ENCODE measurements at places on chromosomes 4 and X.

GRCh38 chrX:68985135-68985755 lies 156.4 kb downstream of the EFNB1 start:
- DNase-seq: no peak

- DNase-seq: no peak
Observed at GRCh38 chr4:148955564-148956297, 513.5 kb upstream of the NR3C2 start.

DNA sequence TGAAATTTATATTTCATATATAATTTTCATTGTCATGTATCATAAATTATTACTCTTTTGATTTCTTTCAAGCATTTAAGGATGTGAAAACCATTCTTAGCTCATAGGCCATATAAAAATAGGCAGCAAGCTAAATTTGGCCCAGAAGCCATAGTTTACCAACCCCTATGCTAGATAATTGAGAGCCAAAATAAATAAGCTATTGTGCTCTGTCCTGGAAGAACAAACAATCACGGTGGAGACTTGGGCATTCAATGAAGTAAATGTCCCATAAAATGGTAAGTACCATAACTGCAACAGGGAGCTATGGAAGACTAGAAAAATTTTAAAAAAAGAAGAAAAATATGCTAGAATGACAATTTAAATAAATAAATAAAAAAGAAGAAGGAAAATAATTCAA lies 60.9 kb upstream of the PACRGL start:
- no peak for DNase-seq

- no peak for DNase-seq
Observed at GRCh38 chr4:48224606-48225005, 45.0 kb downstream of the TEC start.

DNA sequence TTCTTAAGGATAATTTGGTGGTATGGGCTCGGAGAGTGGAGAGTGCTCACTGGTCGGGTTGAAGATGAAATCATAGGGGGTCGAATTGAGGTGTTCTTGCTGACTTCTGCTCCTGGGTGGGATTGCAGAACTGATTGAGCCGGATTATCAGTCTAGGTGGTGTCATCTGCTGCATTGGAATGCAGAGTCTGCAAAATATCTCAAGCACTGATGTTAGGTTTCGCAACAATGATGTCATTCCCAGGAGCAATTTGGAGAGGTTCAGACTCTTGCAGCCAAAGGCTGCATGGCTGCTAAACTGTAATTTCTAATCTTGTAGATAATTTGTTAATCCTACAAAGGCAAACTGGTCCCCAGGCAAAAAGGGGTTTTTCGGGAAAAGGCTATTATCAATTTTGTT lies 67.7 kb downstream of the RHOH start:
- no peak for DNase-seq

DNA sequence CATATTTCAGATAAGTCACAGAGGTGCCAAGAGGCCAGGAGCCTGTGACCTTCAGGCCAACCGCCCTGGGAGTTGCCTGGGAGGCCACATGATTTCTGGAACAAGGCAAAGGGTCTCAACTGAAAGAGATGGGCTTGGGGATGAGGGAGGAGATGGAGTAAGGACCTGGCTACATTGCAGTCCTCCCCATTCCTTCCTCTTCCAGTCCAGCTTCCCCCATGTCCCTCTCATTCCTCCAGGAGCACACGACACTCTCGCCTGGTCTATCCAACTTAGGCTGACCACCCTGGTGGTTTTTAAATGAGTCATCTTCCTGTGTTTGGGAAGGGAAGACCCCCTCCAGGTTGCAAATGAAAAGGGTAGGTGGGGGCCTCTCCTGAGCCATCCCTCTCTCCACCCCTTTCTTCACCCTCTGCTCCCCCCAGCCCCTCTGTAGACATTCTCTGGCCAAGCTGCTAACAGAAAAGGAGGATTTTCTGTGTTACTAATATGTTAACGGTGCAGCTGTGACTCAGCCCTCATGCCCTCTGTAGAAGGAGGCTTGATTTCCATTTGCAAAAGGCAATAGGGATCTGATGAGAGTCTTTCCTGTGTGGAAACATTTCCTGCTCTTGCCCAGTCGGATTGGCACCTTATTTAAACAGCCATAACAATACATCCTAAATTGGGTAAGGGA lies 79.2 kb downstream of the RTL5 start:
- no peak for DNase-seq

GRCh38 chrX:9851890-9852289 lies 65.7 kb downstream of the SHROOM2 start:
- no peak for DNase-seq

DNA sequence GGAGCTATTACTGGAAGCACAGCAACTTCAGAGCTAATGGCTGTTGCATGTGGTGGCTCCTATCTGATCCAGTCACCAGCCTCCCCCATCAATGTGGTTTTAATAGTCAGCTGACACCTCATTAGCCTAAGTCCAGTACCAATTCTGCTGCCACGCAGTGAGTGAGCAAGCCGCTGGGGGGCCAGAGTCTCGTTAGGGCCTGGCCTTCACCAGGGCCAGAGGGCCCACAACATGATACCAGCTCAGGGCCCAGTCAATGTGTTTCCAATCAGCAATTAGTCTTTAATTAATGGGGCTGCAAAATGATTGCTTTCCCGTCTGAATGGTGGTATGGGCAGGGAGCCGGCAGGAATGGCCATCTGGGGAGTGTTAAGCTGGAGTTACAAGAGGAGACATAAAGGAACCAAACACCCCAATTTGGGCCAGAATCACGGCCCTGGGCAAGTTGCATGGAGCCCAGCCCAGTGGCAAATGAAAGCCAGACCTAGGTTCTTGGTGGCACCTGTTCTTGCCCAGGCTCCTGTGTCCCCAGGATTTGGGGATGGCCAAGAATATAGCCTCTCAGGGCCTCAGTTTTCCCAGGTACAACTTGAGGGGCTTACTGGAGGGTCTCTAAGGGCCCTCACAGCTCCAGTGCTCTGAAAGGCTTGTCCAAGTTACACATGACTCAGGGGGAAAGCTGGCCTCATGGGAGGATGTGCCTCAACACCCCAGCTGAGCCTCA lies 119.2 kb downstream of the EFNB1 start:
- DNase-seq: no peak

- no peak for DNase-seq
Observed at GRCh38 chrX:21926116-21926515, 14.4 kb upstream of the SMS start.

DNA sequence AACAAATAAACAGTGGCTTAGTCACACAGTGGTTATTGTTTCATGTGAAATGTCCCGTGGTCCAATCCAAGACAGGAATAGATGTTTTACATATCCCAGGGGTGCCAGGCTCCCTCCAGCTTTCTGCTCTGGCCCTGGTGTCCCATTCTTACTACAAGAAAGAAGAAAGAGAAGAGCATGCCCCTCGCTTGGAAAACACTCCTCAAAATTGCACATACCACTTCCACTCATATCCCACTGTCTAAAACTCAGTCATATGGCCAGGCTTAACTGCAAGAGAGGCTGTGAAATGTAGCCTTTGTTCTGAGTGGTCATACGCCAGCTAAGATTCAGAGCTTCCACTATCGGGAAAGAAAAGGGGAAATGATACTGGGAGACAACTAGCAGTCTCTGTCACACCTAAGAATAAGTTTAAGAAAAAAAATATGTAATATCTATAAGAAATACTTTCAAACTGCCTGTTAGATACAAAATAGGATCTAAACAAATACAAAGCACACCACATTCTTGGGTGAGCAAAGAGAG lies 306.8 kb upstream of the FAM241A start:
- DNase-seq: no peak

GRCh38 chrX:42694260-42694815 lies 83.6 kb downstream of the PPP1R2C start:
- DNase-seq: no peak

DNA sequence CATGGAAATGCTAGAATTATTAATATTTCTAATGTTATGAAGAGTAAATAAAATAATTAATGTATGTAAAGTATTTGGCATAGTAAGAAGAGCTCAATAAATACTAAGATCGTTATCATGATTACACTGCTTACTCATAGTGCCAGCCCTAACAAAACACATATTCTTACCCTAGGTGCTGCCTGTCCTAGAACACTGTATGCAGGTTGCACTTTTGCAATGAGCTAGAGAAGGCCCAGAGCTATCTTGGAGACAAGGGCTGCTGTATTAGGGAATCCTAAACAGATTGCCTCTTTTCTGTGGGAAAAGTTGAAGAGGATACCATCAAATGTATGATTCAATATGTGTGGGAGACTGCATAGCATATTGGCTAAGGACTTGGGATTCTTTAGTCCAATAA lies 48.0 kb upstream of the TMEM164 start:
- no peak for DNase-seq

- no peak for DNase-seq
Observed at GRCh38 chr4:167177925-167178324, 56.4 kb downstream of the SPOCK3 start.

- DNase-seq: no peak
Observed at GRCh38 chr4:137125011-137125410, 407.3 kb downstream of the PCDH18 start.

DNA sequence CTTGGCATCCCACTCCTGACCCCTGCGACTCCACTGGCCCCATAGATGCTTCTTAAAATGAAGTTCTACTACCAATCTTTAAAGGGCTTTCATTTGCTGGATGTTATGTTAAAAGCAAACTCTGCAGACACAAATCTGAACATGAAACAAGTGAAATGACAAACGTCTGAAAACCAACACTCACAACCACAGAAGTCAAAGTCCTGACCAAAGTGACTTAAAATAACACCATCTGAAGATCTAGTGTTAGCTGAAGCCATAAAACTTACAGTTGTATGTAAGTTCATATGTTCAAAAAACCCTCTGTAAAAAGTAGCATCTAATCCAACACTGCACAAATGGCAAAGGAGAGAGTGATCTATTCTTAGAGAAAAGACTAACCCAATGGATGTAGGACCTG lies 178.7 kb downstream of the SH3KBP1 start:
- DNase-seq: no peak

GRCh38 chr4:85039526-85039925 lies 73.0 kb upstream of the WDFY3 start:
- DNase-seq: no peak

- no peak for DNase-seq
Observed at GRCh38 chr4:186771624-186772023, 48.0 kb upstream of the FAT1 start.

- no peak for DNase-seq
Observed at GRCh38 chrX:12065251-12065650, 73.0 kb upstream of the FRMPD4 start.

GRCh38 chr4:124334119-124334518 lies 378.4 kb downstream of the ANKRD50 start:
- DNase-seq: no peak

DNA sequence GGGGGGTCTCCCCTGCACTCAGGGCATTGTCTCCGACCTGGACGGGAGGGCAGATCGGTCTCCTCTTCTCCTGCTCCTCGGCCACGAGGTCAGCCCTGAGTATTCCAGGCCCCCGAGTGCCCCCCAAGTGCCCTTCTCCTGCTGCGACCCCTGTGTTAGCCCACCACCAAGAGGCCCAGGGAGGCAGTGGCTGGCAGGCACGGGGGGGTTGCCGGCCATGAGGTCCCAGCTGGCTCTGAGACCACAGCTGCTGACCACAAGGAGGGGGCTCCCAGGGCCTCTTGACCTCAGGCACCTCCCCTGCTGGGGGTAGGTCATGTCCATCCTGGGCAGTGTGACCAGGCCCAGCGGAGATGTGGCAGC lies 186.1 kb upstream of the PSAPL1 start:
- no peak for DNase-seq

DNA sequence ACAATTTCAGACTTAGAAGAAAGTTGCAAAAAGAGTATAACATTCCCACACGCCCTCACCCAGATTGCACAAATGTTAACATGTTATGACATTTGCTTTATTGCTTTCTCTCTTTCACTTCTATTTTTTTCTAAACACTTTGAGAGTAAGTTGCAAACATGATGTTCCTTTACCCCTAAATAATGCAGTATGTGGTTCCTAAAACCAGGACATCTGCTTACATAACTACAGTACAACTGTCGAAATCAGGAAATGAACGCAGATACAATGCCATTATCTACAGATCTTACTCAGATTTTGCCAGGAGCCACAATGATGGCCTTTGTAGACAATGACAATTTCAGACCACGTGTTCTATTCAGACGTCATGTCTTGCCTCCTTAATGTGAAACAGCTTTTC lies 22.4 kb downstream of the SH3TC1 start:
- DNase-seq: no peak

All from aorta (tissue), 5 donors.